Thoracic aorta (tissue), 2 donors: ENCODE measurements at places on chromosomes 11 and 22.

GRCh38 chr11:6615046-6615445 lies 3.0 kb upstream of the TAF10 start:
- no peak for DNase-seq

DNA sequence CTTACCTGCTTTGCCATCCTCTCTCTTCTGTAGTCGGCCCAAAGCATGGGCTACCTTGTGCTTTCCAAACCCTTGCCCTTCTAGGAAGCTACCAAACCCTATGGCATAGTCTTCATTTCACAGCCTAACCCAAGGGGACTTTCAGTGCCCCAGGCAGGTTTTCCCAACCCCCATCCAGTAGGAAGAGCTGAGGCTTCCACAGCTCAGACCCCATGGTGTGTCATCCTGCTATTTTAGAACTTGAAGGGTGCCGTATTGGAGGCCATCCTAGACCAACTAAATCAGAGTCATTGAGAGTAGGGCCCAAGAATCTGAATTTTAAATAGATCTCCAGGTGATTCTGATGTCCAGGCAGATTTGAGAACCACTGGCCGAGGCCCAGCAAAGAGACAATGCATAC lies 31.9 kb upstream of the TUB start:
- no peak for DNase-seq

DNA sequence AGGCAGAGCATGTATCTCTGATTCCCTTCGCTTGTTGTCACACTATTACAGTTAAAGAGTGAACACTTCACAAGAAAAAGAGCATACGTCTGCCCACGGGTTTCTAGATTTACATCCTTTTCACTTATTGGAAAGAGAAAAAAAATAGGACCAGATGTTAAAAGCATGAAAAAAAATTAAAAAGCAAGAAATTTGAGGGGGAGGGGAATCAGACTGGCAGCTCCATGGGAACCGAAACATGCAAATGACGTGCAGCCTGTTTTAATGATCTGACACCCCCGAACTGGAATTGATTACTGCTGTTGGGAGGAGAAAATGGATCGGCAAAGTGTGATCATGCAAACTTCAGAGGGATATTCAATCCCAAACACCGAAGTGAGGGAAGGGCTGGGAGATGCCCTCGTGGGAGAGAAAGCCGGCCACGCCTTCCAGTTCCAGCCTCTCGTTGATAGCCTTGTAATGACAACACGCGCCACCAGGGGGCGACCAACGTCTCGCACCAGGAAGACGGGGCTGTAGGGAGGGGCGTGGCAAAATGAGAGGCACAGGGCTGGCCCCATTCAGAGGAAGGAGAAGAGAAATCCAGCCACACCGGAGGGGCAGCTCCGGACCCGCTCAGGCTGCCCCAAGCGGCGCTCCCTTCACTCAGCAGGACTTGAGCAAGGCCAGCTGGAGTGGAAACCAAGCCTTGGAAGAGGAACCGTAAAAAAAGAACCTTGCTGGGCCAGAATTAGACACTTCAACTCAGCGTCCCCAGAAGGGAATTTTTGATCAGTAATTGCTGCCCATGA lies 53.8 kb upstream of the SYT13 start:
- peak; percentile 95 for DNase-seq

DNA sequence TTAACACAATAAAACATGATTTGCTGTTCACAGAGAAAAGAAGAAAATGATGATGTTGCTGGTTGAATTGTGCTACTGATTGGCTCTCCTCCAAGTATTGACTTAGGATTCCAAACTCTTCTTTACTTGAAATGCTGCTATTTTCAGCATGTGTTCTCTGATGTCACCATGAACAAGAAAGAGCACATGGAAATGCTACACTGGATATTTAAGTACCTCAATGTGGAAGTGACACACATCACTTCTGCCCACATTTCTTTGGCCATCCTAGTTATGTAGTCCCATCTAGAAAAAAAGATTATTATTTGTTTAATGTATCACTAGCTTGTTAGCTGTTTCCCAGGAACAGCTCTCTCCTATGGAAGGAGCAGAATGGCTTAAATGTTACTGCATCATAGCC lies 27.2 kb downstream of the OR52B2 start:
- DNase-seq: no peak

DNA sequence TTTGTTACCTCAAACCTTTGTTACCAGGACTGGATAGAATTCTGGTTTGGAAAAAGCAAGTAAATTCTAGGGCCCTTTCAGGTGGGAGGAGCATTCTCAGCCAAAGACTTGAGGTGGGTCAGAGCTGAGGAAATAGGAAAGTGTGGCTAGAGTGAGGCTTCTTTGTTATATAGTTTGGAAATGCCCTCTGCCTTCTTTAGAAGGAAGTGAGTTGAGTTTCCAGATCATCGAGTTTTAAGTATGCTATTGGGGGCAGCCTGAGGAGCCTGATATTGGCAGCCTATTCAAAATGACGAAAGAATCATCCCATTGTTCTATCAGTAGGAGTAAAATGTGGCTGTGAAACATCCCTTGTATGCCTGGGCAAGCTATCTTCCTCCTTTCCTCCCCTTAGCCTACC lies 134.1 kb downstream of the ARHGAP42 start:
- DNase-seq: no peak

DNA sequence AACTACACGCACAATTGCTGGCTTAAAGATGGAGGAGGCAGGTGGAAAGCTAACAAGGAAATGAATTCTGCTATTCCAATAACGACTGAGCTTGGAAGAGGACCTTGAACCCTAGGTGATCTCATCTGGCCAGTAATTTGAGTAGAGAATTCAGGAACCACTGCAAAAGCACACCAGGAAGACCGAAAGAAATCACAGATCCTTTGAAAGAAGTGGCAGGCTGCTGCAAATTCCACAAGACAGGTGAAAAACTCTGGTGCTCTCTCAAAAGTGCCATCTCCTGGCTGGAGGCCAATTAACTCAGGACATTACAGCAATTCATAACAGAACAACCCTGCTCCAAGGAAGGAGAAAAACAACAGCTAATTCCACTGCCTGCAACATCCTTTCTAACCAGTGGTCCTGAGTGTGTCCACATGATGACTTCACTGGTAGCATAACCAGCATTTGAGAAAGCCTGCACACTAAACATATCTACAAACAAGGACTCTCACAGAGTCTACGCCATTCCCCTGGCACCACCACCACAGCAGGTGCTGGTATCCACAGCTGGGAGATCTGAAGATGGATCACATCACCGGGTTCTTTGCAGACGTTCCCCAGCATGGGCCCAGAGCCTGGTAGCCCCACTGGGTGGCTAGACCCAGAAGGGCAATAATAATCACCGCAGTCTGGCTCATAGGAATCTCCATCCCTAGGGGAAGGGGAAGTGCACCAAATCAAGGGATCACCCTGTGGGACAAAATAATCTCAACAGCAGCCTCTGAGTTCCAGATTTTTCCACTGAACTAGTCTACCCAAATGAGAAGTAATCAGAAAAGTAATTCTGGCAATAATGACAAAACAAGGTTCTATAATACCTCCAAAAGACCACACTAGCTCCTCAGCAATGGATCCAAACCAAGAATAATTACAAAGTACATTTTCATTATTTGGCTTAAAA lies 44.9 kb upstream of the CLTCL1 start:
- no peak for DNase-seq

GRCh38 chr11:41716862-41717261 lies 257.4 kb upstream of the LRRC4C start:
- DNase-seq: no peak

GRCh38 chr11:132564091-132564885 lies 968.0 kb downstream of the OPCML start:
- DNase-seq: no peak

- DNase-seq: no peak
Observed at GRCh38 chr22:25953919-25954318, 211.9 kb downstream of the MYO18B start.

DNA sequence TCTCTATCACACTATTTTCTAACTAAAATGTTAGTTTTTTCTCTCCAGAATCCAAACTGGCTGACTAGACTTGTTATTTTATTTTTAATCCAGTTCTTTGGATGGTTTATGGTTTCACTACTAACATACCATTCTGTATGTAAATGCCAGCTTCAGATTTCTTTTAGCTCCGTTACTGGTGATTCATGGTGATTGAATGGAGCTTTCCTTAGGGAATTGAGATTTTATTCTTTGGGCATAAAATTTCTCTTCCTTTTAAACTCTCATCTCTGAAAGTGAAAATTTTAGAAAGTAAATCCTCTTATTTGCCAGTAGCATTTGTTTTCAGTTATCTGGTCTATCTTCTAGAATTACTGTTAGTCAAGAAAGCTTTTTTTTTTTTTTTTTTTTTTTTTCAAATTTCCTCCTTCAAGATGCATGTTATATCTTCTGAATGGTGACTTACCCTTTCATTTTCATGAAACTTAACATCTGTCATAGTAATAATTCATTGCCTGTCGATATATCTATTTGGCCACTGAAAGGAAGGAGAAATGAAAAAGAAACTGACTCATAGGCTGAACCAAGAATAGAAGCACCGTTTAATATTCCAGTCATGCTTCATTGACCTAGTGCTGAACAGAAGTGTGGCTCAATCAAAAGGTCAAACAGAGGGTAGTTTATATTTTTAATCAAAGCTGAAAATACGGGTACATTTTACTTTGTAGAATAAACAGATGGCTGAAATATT lies 6.4 kb downstream of the ENDOD1 start:
- no peak for DNase-seq

- no peak for DNase-seq
Observed at GRCh38 chr11:41866525-41866924, 407.1 kb upstream of the LRRC4C start.

GRCh38 chr22:29691636-29692326 lies 28.0 kb upstream of the CABP7 start:
- DNase-seq: no peak

- no peak for DNase-seq
Observed at GRCh38 chr11:9834291-9834690, 170.4 kb downstream of the SWAP70 start.

GRCh38 chr11:79610678-79611077 lies 169.8 kb upstream of the TENM4 start:
- no peak for DNase-seq

DNA sequence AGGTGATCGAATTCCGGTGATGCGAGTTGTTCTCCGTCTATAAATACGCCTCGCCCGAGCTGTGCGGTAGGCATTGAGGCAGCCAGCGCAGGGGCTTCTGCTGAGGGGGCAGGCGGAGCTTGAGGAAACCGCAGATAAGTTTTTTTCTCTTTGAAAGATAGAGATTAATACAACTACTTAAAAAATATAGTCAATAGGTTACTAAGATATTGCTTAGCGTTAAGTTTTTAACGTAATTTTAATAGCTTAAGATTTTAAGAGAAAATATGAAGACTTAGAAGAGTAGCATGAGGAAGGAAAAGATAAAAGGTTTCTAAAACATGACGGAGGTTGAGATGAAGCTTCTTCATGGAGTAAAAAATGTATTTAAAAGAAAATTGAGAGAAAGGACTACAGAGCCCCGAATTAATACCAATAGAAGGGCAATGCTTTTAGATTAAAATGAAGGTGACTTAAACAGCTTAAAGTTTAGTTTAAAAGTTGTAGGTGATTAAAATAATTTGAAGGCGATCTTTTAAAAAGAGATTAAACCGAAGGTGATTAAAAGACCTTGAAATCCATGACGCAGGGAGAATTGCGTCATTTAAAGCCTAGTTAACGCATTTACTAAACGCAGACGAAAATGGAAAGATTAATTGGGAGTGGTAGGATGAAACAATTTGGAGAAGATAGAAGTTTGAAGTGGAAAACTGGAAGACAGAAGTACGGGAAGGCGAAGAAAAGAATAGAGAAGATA lies at the start of gene MALAT1:
TSS of gene MALAT1 (plus strand) at position 69 of the 736 bp plus-strand sequence.
- DNase-seq: peak; percentile 78

DNA sequence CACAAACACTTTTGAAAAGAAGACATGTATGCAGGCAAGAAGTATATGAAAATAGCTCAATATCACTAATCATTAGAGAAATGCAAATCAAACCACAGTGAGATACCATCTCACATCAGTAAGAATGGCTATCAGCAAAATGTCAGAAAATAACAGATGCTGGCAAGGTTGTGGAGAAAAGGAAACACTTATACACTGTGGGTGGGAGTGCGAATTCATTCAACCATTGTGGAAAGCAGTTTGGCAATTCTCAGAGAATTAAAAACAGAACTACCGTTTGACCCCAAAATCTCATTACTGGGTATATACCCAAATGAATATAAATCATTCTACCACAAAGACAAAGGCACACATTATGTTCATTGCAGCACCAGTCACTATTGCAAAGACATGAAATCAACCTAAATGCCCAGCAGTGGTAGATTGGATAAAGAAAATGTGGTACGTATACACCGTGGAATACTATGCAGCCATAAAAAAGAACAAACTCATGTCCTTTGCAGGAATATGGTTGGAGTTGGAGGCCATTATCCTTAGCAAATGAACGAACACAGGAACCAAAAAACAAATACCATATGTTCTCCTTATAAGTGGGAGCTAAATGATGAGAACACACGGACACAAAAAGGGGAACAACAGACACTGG lies 18.5 kb downstream of the MMP13 start:
- DNase-seq: no peak

- DNase-seq: no peak
Observed at GRCh38 chr11:61061081-61061826, 41.0 kb upstream of the CD5 start.

DNA sequence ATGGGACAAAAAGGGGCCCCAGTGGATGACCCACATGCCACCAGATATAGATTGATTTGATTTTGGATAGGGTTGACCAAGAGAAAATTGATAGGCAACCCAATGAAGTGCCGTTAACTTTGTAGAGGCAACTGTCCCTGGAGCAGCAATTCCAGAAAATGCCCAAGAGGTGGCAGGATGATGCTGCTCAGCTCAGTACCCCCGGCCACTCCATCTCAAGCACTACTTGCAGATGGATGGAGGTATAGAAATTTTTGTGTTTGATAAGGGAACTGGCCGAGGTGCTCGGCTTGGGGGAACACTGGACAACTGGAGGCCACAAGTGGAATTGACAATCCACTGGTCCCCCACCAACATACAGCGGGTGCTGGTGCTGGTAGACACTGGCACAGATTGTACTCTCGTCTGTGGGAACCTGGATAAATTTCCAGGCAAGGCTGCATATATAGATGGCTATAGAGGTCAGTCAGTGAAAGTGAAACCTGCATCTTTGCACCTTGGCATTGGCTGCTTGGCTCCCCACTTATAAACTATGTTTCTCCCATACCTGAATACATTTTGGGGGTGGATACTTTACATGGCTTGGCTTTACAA lies 86.3 kb downstream of the CCDC83 start:
- DNase-seq: no peak

GRCh38 chr11:325796-326591 lies 5.3 kb upstream of the IFITM3 start:
- no peak for DNase-seq

DNA sequence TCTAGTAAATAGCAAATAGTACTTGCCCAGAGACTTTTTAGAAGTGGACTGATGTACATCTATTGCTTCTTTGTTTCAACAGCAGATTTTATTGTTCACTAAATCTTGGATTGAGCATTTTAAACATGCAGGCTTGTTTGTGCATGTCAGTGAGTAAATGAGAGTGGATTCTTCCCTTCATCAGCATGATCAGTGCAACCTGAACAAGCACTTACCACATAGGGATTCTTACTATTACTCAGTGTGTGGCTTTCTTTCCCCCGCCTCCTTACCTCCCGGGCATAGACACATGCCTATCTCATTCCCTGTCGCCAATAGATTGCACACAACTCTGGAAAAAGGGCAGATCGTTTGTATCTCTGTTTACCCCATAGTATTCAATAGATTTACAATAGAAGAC lies 197.5 kb downstream of the C11orf87 start:
- DNase-seq: no peak

- DNase-seq: no peak
Observed at GRCh38 chr11:100941033-100941432, 188.6 kb downstream of the PGR start.
